Stomach (tissue), 19 donors: ENCODE measurements at places on chromosomes 11 and 22. TPM values are rescaled to one million over a fixed set of nuclear protein-coding genes. Genes with fewer than 3 reads are reported as not detected.
A peak's percentile ranks its signal among the peaks of the same experiment; 100 is the strongest.

DNA sequence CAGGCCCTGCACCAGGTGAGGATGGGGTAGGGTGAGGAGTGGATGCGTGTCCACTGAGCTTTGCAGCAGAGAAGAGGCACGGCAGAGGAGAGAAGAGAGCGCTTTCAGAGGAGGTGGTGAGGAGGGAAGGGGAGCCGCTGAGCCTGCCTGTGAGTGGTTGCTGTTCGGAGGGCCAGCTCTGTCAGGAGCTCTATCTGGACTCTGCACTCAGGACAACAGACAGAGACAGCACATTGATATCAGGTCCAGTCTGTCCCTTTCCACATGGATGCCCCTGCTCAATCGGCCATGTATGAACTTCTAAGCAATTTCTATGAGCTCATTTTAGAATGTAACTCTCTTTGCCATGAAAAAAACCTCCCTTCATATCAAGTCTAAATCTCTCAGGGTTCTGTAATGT, 158.6 kb downstream of the KIRREL3 start:
- DNase-seq, result no peak

DNA sequence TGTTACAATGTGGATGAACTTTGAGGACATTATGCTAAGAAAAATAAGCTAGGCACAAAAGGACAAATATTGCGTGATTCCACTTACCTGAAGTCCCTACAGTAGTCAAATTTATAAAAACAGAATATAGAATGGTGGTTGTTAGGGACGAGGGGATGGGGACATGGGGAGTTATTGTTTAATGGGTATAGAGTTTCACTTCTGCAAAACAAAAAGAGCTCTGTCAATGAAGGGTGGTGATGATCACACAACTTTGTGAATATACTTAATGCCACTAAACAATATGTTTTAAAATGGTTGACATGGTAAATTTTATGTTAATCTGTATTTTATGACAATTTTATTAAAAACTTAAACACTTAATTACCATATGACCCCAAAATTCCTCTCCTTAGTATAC, 26.1 kb downstream of the INTS4 start:
- DNase-seq, result no peak

DNA sequence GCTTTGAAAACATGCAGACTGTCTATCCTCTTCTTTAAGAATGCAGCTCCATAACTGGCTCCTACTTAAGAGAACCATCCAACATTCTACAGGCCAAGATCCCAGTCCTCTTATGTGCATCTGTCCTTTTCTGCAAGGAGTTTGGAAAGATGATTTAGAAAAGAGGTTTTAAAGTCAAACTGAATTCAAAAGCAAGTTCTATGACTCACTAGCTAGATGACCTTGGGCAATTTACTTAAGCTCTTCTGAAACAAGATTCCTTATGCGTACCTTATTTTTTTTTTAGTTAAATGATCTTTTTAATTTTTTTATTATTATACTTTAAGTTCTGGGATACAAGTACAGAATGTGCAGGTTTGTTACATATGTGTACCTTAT, 29.2 kb downstream of the GUCY1A2 start:
- DNase-seq, result peak; percentile 39

DNA sequence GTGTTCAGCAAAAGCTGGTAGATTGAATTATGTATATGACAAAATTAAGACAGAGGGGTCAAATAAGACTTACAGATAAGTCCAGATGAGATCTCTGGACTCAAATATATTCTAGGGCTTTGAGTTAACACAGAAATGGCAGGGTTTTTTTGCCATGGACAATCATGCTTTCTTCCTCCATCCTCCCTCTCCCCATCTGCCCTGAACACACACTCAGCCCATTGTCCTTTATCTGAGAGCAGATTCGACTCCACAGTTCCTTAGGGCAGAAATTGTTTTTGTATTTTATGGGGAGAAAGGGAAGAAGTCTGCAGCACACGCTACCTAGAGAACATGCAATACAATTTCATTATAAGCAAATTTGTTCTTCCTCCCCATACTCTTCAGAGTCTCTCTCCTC, 86.8 kb downstream of the SLC1A2 start:
- no peak for DNase-seq

VWCE gene
- total RNA-seq, result 0.45 TPM

APOL6 gene
- 10.5 TPM for total RNA-seq

NPTXR gene
- total RNA-seq, result 1.3 TPM
